ENCODE measurements at places on chromosomes 3 and 15.

GRCh38 chr3:178455946-178456345 is 80.3 kb upstream of the KCNMB2 start:
- DNase-seq: no peak

DNA sequence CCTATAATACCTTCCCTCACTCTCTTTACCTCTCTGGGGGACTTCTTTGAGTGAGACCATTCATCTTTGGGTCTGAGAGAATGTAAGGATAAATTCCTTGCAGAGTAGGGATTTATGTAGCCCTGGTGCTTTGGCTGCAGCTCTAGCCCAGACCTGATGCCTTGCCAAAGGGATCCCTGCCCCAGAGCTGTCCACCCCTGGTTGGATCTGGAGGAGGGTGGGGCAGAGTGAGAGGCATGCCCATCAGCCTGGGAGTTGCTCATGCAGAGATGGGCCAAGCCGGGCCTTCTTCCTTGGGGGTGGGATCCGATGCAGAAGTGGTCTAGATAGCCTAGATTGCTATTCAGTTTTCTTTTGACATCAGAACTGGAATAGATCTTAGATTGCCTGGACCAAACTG is 31.5 kb downstream of the RTP1 start:
- no peak for DNase-seq

- no peak for DNase-seq
Measured at GRCh38 chr3:187850258-187850921, 105.1 kb upstream of the BCL6 start.

DNA sequence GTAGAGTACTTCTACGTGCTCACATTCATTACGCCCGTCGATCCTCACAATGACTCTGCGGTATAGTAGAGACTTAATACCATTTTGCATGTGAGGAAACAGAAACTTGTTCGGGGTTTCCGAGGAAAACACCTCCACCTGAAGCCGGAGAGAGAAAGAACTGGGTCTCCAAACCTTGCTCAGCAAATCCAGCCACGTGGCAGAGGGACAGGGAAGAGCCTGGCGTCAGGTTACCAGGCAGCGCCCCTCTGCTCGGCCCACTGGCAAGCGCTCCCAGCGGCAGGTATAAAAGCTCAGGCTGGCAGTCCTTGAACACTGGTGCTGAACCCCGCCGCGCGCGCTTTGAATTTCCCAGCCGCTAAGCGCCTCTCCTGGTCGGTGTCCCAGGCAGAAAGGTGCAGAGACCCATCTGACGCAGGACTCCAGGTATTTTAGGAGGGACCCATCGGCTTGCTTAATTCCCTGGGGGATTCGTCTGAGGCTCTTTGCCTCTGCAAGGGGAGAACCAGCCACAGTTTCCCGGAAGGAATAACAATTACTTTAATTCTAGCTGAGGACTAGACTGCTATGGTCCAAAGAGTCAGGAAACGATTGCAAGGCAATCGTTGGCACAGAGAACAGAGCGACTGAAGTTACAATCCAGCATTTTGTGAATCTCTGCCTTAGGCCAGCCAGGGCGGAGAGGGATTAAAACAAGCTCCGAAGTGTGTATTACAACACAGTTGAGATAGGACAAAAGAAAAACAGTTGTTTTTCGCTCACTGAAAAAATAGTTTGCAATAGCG is at the start of gene C2CD4A:
Gene C2CD4A, plus strand, starts transcription at position 315 of the 785 bp plus-strand sequence. CDS start 637 bp downstream, outside the sequence.
- DNase-seq: peak; percentile 42

- no peak for DNase-seq
Measured at GRCh38 chr3:4807381-4808280, 171.6 kb upstream of the BHLHE40 start.

All from stimulated activated CD8-positive, alpha-beta memory T cell treated with anti-CD3 and anti-CD28 coated beads, Interleukin-4, amount 100 ng/mL, for 24 hours (primary cell).